DND-41 (cell line): ENCODE measurements at places on chromosomes 16 and 17.

DNA sequence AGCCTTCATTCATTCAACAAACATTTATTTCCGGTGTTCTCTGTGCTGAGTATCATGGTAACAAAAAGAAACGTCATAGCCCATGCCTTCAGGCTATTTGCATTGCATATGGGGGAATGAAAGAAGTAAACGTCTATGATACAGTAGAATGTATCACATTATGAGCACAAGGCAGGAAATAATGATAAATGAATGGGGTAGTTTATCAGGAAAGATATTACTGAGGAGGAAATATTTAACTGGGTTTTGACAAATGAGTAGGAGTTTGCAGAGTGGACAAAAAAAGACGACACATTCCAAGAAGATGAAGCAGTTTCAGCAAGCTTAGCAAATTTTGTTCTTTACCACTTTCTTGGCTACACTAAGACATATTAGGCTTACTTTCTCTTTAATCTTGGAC lies 1.3 kb upstream of the KRTAP4-7 start:
- no peak for DNase-seq

DNA sequence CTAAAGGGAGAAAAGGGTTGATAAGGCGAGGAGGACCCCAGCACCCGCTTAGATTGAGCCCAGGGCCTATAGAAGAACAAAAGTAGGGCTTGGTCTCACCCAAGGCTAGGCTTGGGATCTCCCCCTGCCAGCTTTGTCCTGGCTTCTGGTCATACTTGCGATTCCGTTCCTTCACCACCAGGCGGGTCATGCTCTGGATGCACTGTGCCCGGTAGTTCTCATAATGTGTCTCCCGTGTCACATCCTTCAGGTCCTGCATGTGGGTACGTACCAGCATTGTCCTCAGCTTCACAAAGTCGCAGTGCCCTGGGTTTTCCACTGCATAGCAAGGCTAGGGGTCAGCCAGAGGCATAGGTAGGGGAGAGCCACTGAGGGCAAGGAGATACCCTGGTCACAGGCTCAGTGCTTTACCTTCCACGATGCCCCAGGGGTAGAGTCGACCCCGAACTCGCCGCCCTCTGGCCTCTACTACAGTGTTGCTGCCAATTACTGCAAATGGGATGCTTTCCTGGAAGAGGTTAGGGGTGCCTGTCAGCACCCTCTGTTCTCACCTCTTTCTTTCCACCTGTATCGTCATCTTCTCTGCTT lies 6.5 kb upstream of the MTMR4 start:
- DNase-seq = no peak

GRCh38 chr17:42174126-42174783 lies 6.7 kb downstream of the KCNH4 start:
- no peak for DNase-seq

GRCh38 chr17:36722121-36722902 lies 120.9 kb downstream of the MRM1 start:
- DNase-seq = peak; percentile 90

DNA sequence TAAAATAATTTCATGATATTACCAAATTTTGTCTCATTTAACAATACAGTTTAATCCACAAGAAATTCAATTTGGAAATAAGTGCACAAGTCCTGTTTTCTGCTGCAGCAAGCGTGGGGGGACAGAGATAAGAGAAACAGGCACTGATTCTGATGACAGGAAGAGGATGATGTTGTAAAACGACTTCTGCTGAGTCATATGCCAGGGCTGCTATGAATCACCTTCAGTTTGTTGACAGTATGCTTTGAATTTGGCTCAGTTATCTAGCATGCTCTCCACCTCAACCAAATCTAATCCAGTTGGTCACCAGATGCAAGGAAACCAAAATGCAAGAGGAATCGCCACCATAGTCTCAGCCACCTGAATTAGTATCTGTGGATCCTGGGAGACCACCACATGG lies 244.1 kb upstream of the MON1B start:
- DNase-seq = no peak

DNA sequence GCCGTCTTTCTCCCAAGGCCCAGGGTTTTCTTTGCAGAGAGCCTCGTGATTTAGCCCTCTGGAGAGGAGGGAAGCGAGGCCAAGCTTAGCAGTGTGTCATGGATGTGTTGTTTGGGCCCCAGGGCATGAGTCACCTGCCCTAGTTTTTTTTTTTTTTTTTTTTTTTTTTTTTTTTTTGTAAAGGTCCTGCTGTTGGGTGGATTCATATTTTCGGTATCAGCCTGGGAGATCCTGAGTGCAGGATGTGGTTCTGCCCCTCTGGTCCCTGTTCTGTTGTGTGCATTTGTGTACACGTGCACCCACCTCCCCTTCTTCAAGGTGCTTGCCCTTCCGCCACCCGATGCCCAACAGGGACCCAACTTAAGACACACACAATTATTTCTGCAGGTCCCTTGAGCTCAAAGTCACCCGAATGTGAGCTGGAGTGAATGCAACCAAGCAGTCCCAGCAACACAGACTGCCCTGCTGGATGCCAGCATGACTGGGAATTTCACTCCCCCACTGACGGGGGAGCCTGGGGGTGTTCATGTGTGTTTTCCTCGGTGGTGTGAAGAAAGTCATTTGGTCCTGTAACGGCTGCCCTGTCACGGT lies 265.8 kb upstream of the TNRC6C start:
- peak; percentile 29 for DNase-seq

DNA sequence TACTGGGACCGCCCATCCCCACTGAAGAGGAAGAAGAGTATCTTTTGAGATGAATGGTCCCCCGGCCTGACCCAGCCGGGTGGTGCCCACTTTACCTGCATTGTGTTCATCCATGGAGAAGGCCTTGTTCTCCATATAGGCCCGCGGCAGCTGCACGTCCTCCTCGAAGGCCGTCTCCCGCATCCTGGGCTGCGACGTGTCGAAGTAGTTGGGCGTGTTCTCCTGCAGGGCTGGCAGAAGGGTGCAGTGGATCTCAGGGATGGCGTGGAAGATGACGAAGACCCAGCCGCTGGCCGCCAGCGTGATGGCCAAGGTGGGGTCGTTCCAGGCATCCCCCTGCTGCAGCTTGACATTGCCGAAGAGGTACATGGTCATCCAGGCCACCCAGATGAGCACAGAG lies 12.9 kb downstream of the GPRC5B start:
- no peak for DNase-seq

DNA sequence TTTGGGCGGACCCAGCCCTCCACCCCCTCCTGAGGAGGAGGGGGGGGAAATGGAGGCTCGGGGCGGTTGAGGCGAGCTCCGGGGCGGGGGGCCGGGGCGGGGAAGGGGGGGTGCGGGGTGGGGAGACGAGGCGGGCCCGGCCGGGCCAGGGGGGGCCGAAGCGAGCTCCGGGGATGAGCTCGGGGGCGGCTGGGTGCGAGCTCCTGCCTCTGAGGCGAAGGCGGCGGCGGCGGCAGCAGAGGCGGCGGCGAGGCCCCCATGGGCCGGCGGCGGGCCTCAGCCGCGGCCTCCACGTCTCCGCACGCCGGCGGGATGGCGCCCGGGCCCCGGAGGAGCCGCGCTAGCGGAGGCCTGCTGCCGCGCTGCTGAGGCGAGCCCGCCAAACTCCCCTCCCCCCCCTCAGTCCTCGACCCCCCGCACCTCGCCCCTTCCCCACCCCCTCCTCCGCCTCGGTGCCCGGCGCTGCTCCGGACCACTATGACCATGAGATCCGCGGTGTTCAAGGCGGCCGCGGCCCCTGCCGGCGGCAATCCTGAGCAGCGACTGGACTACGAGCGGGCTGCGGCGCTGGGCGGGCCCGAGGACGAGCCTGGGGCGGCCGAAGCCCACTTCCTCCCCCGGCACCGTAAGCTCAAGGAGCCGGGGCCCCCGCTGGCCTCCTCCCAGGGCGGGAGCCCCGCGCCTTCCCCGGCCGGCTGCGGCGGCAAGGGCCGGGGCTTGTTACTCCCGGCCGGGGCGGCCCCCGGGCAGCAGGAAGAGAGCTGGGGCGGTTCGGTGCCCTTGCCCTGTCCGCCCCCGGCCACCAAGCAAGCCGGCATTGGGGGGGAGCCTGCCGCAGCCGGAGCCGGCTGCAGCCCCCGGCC lies 596 bp downstream of the MSL1 start:
- peak; percentile 44 for DNase-seq

GRCh38 chr17:17988427-17988945 lies 15.8 kb downstream of the DRC3 start:
- DNase-seq = no peak
